BE2C (cell line): ENCODE measurements at places on chromosomes 4 and X.

DNA sequence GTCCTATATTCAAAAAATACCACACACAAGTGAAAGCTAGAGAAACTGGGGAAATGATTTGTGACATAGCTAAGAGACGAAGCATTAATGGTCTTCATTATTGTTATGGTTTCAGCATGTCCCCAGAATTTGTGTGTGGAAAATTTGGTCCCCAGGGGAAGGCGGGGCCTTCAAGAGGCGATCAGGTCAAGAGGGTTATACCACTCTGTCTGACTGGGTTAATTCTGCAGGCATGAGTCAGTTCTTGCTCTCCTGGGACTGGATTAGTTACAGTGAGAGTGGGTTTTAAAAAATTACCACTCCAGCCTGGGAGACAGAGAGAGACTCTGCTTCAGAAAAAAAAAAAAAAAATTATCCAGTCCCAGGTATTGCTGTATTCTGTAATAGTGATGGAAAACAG is 2.1 kb upstream of the MTNR1A start:
- no peak for DNase-seq

GRCh38 chrX:83845397-83845796 is 15.5 kb upstream of the CYLC1 start:
- DNase-seq = peak; percentile 8

GRCh38 chrX:150032742-150033141 is 94.5 kb upstream of the EOLA2 start:
- no peak for DNase-seq

DNA sequence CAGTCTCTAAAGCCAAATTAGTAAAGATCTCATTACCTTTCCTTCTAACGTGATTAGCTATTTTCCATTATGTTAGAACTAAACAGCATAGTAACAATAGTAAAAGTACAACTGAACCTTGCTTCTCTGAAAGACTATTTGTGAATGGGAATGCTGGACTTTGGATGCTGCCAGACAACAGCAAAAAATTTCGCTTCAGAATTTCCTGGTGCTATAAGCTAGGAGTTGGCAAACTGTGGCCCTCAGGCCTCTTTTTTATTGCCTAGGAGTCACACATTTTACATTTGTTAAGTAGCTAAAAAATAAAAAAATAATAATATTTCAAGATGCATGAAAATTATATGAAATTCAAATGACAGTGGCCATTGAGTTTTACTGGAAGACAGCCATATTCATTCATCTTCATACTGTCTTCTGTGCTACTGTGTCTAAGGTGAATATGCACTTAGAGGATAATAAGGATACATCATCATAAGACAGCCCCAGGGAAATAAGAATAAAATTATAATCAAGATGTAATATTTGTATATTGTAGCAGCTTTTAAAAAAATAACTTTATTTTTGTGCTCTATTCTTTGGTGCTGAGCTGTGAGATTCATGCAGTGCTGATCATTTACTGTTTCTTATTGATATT is 34.6 kb downstream of the RASGEF1B start:
- DNase-seq = no peak
